Tibial artery (tissue), 4 donors: ENCODE measurements at places on chromosomes 4 and X.

GRCh38 chrX:44020693-44021092 lies 47.5 kb upstream of the NDP start:
- no peak for DNase-seq

DNA sequence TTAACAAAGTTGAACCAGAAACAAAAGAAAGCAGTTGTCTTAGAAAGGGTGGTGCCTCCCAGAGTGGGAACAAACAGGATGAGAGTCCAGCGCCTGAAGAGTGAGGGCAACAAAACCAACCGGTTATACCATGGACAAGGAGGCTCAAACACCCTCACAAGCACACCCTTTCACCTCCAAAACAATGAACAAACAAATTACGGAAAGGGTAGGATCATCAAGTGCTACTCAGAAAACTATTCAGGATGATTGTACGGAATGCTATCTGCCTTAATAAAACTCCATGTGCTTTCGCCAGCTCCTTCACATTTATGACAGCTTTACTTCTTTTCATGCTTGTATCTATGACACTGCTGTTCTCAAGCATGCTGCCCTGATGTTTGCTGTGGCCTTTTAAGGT lies 26.8 kb downstream of the SLC39A8 start:
- DNase-seq, result no peak

- no peak for DNase-seq
These were observed 40.7 kb downstream of the KLF3 start for GRCh38 chr4:38704622-38705154.

GRCh38 chrX:133461231-133461630 lies 45.9 kb upstream of the GPC4 start:
- no peak for DNase-seq

GRCh38 chr4:6152869-6153705 lies 47.3 kb downstream of the JAKMIP1 start:
- DNase-seq, result no peak

DNA sequence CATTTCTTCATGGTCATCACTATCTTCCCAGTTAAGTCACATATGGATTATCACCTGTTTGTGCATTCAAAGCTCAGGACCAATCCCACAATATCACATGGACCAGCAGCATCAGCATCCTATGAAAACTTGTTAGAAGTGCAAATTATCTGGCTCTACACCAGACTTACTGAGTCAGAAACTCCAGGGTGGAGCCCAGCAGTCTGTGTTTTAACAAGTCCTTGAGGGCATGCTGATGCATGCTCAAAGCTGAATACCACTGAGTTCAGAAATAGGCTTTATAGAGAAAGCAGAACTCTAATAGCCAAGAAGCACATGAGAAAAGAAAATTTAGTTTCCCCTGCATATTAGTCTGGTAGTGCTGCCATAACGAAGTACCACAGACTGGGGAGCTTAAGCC lies 62.4 kb upstream of the GABRQ start:
- no peak for DNase-seq

GRCh38 chr4:107666134-107666533 lies 53.9 kb downstream of the PAPSS1 start:
- no peak for DNase-seq

DNA sequence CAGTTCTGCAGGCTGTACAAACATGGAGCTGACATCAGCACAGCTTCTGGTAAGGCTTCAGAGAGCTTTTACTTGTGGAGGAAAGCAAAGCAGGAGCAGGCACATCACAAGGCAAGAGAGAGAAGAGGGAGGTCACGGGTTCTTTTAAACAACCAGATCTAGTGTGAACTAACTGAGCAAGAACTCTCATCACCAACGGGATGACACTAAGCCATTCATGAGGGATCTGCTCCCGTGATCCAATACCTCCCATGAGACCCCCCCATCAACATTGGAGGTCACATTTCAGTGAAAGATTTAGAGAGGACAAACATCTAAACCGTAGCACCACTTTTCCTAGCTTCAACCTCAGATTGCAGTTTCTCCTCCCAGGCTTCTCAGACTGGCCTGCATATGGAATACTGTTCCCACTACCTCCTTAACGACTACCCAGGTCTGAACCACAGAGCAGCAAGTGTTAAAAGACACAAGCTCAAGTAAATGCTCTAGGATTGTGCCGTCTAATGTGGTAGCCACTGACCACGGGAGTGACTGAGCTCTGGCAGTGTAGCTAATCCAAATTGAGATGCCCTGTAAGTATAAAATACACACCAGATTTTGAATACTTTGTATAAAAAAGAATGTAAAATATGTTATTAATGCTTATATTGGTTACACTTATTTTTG lies 192.7 kb downstream of the PTTG2 start:
- no peak for DNase-seq

- DNase-seq, result peak; percentile 22
These were observed 19.7 kb upstream of the PRPS2 start for GRCh38 chrX:12771445-12772069.

GRCh38 chrX:84690228-84690627 lies 188.0 kb upstream of the HDX start:
- DNase-seq, result no peak

- DNase-seq, result no peak
These were observed 618.1 kb downstream of the PPP4R3C start for GRCh38 chrX:26845056-26845455.

GRCh38 chrX:57587607-57588006 lies 4.2 kb upstream of the ZXDB start:
- no peak for DNase-seq

DNA sequence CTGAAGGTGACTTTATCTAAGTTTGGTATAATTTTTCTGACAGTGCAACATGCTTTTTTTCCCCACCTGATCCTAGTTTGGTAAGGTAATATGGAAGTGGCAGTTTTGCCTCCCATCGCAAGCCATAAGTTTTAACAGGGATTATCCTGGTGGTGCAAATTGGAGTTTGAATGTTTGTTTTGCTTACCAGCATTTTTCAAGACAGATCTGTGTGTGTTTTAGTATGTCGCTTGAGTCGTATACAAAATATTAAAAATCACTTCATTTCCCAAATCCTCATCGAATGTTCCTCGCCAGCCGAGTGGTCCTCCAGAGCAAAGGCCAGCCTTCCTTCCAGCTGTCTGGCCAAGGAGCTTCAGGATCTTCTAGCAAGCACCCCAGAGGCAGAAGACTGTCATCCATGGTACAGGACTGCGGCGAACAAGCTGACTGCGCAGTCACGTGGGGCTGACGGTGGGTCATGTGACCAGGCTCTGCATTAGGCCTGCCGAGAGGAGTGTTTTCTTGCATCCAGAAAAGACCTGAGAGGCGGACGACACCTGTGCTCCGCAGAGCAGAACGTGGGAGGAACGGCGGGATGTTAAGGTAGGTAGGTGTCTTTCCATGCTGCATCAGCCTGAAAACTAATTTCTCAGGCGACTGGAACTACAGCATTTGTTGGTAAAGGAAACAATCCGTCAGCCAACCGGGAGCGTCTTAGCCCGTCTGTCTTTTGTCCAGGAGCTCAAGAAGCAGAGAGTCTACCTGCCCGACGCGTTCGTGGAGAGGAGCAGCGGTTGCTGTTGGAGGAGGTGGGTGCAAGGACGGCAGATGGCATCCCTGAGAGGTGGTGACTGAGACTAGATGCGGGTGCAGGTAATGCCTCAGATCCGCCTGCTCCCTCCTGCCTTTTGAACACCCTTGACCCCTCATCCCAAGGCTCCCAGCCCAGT lies at the start of gene GPRASP3:
Gene GPRASP3, plus strand, starts transcription at position 507 of the 932 bp plus-strand sequence. CDS start 28,253 bp downstream, outside the sequence.
- DNase-seq, result peak; percentile 82

DNA sequence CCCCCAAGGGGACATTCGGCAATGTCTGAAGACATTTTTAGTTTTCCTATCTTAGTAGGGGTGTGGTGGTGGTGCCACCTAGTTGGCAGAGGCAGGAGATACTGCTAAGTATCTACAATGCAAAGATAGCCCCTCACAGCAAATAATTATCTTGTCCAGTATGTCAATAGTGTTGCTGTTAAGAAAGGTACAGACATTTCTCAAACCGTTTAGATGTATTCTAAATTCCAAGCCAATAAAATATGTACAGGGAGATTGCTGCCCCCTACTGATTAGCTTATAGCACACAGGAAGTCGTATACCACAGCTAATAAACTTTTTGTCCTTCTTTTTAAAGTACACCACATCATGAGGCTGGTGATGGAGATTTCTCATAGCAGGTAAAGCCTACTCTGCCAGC lies 260.5 kb downstream of the TMA16 start:
- DNase-seq, result no peak

GRCh38 chr4:76267811-76268210 lies 16.3 kb downstream of the FAM47E start:
- DNase-seq, result no peak

DNA sequence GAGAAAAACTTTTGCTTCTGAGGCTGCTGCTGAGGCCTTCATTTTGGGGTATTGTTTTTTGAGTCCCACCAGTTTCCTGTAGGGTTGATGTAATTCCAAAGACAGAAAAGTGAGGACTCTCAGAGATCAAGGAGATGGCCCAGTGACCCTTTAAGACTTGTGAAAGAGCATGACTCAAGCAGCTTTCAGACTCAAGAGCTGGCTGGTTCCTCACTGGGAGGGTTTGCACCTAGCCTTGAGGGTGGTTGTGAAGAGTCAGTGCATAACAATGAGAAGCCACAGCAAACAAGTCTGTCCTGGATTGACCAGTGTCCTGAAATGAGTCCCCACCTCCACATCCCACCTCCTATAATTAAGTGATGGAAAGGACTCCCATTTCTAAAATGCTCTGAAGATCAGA lies 89.2 kb downstream of the NHS start:
- DNase-seq, result no peak

GRCh38 chr4:75513526-75514130 lies 575 bp downstream of the RCHY1 start:
- no peak for DNase-seq

GRCh38 chr4:108030332-108030731 lies 40.6 kb downstream of the HADH start:
- DNase-seq, result no peak

- no peak for DNase-seq
These were observed 59.4 kb upstream of the MSN start for GRCh38 chrX:65608026-65608425.

- DNase-seq, result no peak
These were observed 160 bp downstream of the LCORL start for GRCh38 chr4:18021470-18021719.

DNA sequence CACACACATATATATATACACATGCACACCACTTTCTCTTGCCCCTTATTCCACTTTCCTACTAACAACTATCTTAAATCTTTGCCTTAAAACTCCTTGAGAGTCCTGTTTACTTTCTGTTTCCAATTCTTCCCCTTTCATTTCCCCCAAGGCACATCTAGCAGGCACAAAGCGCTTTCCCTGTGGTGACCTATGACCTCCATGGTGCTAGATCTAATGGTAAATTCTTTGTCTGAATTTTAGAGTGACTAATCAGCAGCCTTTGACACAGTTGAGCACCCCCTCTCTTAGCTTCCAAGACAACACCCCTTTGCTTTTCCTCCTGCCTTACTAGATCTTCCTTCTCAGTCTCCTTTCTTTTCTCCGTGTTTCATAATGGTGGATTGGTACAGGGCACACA lies 236.4 kb upstream of the TTC29 start:
- DNase-seq, result no peak

GRCh38 chrX:47933946-47934345 lies 69.8 kb downstream of the ZNF182 start:
- DNase-seq, result no peak

DNA sequence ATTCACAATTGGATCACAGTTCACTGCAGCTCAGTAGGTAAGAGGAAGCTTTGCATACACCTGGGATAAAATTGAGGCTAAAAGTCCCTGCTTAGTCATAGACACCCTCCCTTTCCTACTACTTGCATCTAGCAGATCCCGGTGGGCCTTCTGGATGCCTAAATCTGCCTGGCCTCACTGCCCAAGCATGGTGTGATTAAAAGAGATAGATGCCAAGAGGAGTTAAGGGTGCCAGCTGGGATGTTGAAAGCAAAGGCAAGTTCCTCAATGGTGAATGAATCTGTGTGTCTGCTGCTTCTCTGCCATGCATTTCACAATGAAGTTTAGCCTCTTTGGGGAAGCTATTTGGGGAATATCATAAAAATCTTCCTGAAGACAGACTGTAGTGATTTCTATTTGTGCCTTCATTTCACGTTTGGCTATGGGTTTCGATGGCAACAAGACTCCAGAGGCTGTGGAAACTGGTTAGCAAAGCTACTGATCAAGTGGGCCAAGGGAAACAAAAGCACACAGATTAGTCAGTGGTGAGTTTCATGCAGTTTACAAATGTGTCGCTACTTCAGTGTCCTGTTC lies 534.0 kb downstream of the ANKRD50 start:
- DNase-seq, result peak; percentile 66

GRCh38 chrX:103571121-103571520 lies 14.2 kb upstream of the TCEAL4 start:
- no peak for DNase-seq

- DNase-seq, result no peak
These were observed 203.9 kb downstream of the SOWAHB start for GRCh38 chr4:76694056-76694455.

GRCh38 chrX:4379071-4379470 lies 665.6 kb upstream of the PRKX start:
- no peak for DNase-seq

DNA sequence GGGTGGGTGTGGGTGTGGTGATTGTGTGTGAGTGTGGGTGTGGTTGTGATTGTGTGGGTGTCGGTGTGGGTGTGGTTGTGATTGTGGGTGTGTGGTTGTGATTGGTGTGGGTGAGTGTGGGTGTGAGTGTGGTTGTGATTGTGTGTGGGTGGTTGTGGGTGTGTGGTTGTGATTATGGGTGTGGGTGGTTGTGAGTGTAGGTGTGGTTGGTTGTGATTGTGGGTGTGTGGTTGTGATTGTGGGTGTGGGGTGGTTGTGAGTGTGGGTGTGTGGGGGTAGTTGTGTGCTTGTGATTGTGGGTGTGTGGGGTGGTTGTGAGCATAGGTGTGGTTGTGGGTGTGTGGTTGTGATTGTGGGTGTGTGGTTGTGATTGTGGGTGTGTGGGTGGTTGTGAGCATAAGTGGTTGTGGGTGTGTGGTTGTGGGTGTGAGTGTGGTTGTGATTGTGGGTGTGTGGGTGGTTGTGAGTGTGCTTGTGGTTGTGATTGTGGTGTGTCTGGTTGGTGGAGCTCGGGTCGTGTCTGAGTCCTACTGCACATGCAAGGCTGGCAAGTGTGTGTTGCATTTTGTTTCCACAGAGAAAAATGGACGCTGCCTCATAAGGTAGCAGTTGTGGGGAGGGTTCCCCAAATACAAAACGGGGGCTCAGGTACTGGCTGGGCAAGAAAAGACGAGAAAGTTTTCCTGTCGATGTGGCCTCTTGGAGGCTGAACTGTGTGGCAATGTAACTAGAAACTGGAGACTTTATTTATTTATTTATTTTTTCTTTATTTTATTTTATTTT lies 116.7 kb downstream of the UBE2K start:
- DNase-seq, result no peak

GRCh38 chr4:105967058-105967658 lies 71.9 kb downstream of the NPNT start:
- DNase-seq, result no peak

DNA sequence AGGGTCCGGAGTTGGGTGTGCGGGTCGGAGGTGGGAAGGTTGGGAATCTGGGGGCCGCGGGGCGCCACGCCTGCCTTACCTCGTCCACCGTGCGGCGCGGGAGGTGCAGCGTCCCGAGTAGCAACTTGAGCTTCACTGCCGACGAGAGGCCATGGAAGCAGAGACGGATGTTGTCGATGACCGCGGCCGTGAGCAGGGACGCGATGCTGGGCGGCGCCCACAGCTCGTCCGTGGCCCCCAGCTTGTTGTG lies 178 bp downstream of the NELFA start:
- no peak for DNase-seq
